ENCODE measurements at places on chromosomes 1 and 21.
A peak's percentile ranks its signal among the peaks of the same experiment; 100 is the strongest.

- DNase-seq, result no peak
These were observed 58.1 kb downstream of the SSBP3 start for GRCh38 chr1:54347955-54348699.

DNA sequence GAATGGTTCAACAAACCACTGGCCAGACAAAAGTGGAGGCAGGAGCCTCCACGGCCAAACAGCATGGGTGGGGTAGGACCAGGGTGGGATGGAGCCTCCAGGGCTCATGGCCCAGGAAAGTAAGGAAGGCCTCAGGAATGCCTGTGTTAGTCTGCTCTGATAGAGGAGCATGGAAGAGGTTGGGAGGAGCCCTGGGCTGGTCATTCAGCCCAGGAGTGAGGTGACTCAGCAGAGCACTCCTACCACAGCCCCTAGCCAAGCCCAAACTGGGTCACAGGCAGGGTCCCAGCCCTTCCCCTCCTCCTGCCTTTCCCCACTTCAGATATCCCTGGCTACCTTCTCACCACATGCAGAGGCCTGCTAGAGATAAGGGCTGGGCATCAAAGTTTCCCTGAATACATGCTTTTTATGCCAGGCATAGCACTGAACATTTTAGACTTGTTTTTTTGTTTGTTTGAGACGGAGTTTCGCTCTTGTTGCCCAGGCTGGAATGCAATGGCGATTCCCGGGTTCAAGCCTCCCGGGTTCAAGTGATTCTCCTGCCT is 3.1 kb upstream of the SHISA4 start:
- DNase-seq, result no peak

DNA sequence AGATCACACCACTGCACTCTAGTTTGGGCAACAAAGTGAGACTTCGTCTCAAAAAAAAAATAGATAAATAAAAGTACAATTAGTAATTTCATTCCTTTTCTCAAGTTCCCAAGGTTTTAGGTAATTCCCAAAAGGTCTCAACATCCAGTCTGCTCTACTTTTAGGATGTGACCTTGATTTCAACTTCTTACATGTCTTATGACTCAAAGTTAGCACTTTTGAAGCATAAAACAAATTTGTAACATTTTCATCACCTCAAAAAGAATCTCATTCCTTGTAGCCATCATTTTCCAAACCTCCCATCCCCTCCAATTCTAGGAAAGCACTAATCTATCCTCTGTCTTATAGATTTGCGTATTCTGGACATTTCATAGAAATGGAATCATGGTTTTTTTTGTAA is 32.2 kb downstream of the SNX27 start:
- DNase-seq, result no peak

GRCh38 chr1:47424336-47424982 is 8.4 kb downstream of the FOXE3 start:
- no peak for DNase-seq

DNA sequence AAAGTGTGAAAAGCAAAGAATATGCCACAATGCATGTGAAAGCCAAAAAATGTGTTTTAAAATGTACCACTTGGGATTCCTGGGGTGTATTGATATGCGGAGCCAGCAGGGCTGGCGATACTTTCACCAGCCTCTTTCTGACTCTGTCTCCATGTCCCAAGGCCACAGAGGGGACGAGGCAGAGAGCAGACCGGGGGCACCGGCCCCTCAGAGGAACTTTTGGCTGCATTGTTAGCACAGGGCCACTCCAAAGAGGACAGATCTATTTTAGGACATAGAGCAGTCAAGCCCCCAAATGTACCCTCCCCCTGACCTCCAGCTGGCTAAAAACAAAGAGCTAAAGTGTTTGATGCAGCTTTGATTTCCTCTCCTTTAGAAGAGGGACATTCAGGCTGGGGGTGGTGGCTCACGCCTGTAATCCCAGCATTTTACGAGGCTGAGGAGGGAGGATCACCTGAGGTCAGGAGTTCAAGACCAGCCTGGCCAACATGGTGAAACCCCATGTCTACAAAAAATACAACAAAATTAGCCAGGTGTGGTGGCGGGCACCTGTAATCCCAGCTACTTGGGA is 25.6 kb upstream of the ZNF436 start:
- no peak for DNase-seq

- DNase-seq, result no peak
These were observed 2.6 kb upstream of the SYTL1 start for GRCh38 chr1:27339213-27339612.

GRCh38 chr21:46295996-46296752 is 10.0 kb downstream of the YBEY start:
- DNase-seq, result peak; percentile 92

DNA sequence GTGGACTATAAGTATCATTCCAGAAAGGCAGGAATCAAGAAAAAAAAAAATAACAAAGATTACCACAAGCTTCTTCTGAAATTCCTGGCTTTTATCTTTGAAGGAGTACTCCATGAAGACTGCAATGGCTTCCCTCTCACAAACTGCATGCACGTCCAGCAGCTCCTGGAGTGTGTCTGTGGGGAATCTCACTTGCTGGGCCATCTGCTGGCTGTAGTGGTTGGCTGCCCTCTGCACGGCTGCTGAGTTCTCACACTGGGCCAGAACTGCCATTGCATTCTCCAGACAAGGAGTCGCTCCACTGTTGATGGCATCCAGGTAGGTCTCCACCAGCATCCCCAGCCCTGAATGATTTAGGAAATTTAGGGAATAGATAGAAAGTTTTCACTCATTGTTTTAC is 23.3 kb upstream of the GBP2 start:
- DNase-seq, result peak; percentile 25

GRCh38 chr1:232675260-232675659 is 45.3 kb upstream of the SIPA1L2 start:
- DNase-seq, result no peak

GRCh38 chr1:172402878-172403569 is 17.5 kb upstream of the C1orf105 start:
- no peak for DNase-seq

Measured in left ventricle myocardium inferior (tissue), 1 donor.